ENCODE measurements at places on chromosomes 7 and 10. TPM values are rescaled to one million over a fixed set of nuclear protein-coding genes. Genes with fewer than 3 reads are reported as not detected.

IL2RA gene
- total RNA-seq, result not detected

THSD7A gene
- 0.26 TPM for total RNA-seq

ZNF107 gene
- 1.2 TPM for total RNA-seq

IQUB gene
- not detected for total RNA-seq

ZFYVE27 gene
- 15.3 TPM for total RNA-seq

PNLIPRP3 gene
- 53.2 TPM for total RNA-seq

FZD1 gene
- 4.1 TPM for total RNA-seq

RELN gene
- total RNA-seq, result not detected

TMEM236 gene
- under 0.01 TPM for total RNA-seq

MMRN2 gene
- 6.1 TPM for total RNA-seq
